ENCODE measurements at places on chromosomes 1 and 21.

DNA sequence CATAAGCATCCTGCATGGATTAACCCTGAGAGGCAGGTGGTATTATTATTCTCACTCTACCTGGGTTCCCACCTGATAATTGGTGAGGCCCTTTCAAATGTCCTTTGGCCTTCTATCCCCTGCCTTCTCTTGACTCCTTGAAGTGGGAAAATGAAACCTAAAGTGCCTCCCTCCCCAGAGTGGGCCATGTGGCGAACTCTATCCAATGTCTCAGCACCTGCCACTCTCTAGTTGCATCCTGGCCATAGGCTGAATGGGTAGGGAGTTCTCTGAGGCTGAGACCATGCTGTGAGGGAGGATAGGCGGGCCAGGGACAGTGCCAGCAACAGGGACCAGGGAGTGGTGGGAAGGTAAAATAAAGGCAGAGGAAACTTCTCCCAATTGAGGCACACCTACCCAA, 35.3 kb downstream of the ELF3 start:
- DNase-seq = no peak

DNA sequence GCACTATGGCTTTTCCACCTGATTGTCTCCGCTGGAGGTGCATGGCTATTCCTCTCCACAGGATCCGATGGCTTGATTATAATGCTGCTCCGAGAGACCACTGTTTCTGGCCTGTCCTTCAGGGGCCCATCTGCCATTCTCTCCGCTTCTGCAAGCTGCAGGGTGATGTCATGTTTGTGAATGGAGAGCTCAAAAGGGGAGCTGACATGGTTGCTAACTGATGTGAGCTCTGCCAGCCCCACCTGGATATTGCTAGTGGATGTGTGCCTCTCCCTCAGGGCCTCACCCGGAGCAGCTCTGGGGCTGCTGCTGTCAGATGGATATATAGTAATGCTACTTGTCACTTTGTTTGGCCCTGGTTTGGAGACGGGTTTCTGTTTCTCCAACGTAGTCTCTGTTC, 72.3 kb downstream of the KDM1A start:
- no peak for DNase-seq

GRCh38 chr1:220487297-220487820, 40.6 kb upstream of the MARK1 start:
- peak; percentile 52 for DNase-seq

GRCh38 chr1:28956038-28956464, 41.7 kb downstream of the EPB41 start:
- no peak for DNase-seq

GRCh38 chr1:158179301-158180041, 1.2 kb upstream of the CD1D start:
- no peak for DNase-seq

DNA sequence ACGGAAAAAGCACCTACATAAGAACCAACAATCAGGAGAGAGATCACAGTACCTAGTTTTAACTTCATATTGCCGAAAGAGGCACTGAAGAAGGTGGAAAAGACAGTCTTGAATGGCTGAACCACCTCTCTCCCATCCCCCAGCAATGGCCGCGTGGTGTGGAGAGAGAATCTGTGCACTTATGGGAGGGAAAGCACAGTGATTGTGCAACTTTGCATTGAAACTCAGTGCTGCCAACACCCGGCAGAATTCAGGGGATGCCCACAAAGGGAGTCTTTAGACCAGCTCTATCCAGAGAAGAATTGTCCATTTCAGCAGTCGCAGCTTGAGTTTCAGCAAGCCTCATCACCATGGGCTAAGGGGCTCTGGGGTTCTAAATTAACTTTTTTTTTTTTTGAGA, 186.3 kb upstream of the USP25 start:
- no peak for DNase-seq

GRCh38 chr1:183029591-183030000, 6.4 kb downstream of the LAMC1 start:
- no peak for DNase-seq

GRCh38 chr21:32140151-32140550, 138.7 kb downstream of the MIS18A start:
- DNase-seq = no peak

DNA sequence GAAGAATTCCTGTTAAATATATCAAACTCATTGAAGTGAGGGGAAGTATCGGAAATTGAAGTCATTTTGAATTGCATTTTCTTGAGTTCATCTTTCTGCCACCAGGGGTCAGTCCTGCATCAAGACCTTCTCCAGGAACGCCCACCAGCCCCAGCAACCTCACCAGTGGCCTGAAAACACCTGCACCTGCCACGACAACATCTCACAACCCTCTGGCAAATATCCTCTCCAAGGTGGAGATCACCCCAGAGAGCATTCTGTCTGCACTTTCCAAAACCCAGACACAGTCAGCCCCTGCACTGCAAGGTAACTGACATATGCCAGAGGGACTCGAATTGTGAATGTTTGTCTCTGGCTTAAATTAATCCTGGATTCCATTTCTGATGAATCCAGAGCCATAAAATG, 22.8 kb upstream of the TARS2 start:
- DNase-seq = no peak

- DNase-seq = no peak
These were observed at the start of gene FCRL2 for GRCh38 chr1:157776971-157777391. Gene FCRL2, minus strand, starts transcription at chr1:157777132. Its CDS starts 59 bp downstream, at chr1:157777073.

- no peak for DNase-seq
These were observed 109.9 kb upstream of the ADGRL2 start for GRCh38 chr1:81690676-81691453.

DNA sequence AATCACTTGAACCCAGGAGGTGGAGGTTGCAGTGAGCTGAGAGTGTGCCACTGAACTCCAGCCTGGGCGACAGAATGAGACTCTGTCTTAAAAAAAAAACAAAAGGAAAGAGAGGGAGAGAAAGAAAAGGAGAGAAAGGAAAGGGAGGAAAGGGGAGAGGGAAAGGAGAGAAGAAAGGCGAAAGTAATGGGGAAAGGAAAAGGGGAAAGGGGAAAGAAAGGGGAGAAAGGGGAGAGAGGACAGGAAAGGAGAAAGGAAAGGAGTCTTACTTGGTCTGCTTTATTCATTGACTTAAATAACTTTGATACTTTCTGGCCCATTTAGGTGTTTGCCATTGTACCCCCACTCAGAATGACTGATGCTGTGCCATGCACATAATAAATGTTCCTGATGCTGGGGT, 11.8 kb downstream of the NSUN4 start:
- DNase-seq = no peak

GRCh38 chr1:182476625-182477024, 26.7 kb downstream of the RGSL1 start:
- no peak for DNase-seq

DNA sequence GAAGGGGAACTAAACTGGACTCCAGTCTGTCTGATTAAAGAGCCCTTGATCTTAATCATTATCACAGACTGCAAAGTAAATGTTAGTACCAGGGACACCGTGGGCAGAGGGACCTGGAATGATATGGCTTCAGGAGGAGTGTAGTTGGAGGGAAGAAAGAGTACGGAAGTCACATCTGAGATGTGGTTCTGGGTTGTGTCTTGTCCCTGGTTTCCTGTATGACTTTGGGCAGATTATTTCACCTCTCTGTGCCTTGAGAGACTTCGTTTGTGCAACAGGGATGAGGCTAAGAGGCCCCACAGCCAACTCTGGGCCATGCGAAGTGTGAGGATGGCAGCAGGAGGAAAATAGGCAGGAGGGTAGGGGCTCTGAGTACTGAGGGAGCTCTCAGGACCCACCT, 76.1 kb upstream of the SLC2A1 start:
- no peak for DNase-seq

- no peak for DNase-seq
These were observed 26.3 kb upstream of the BCAR3 start for GRCh38 chr1:93707956-93708355.

- no peak for DNase-seq
These were observed 43.6 kb upstream of the TIAM1 start for GRCh38 chr21:31387560-31388186.

DNA sequence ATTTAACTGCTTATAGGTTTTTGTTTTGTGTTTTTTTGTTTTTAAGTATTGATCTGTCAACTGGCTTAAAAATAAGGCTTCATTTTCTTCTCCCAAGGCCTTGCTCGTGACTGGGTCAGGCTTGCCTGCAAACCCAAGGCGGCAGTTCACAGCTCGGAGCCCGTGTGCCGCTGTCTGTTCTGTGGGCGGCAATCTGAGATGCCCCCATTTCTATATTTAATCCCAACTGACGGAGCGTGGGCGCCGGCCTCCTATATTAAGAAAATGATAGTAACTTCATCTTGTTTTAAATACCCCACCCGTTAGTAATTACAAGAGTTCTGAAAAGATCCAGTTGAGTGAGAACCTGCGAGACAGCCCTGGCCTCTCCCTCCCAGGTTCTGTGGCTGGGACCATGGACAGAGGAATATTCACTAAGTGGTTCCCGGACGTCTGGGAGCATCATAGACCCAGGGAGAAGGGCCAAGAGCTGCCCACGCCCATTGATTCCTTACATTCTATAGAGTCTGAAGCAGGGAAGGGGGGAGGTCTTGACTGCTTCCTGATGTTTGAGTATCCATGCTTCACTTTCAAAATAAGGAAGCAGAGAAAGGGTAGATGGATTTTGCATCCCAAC, 42.6 kb upstream of the GPR153 start:
- no peak for DNase-seq

DNA sequence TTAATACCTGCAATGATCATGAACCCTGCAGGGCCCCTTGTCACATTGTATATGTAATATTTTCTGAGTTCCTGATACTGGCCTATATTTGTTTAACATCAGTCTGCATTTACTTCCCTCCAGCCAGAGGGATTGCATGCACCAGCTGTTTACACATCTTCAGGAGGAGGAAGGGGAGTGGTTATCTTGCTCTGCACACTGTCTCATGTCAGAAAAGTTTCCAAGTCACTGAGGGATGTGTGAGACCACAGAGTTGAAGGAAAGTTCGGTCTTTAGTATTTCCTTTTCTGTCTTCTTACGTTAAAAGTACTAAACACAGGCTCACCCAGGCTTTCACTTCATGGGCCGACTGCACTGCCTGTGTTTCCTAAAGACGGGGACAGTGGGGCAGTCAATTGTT, 574.1 kb downstream of the LMO4 start:
- DNase-seq = no peak

DNA sequence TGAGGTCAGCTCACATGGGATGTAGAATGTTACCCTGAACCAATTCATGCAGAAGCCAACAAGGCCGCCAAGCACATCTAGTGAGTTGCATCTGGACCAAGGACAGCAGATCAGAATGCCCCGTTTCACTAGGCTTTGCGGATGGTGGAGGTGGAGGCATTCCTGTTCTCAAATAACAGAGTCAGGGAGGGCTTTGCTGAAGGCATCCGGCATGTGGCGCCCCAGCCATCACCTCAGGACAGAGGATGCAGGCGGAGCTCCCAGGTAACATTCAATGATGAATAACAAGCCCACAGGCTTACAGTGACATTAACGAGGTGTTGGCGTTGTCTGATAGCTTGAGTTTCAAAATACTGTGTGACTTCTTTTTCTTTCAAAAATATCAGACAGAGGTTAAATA, 476.2 kb downstream of the CAMTA1 start:
- no peak for DNase-seq

DNA sequence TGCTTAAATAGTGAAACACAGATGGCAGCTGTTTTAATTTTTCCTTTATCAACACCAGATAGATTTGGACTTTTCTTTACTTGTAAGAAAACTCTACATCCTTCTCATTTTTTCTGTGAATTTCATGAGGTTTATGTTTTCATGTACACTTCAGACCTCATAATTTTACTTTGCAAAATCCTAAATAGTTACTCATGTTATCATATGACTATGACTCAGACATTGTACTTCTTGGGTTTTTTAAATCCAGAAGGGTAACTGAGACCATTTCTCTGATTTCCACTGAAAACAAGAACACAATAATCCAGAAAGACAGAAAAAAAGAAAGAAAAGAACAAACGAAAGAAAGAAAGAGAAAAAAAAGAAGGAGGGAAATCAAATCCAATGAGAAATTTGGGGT, 1021.6 kb downstream of the NCAM2 start:
- DNase-seq = no peak

- no peak for DNase-seq
These were observed 3.0 kb downstream of the RXFP4 start for GRCh38 chr1:155944444-155944799.

DNA sequence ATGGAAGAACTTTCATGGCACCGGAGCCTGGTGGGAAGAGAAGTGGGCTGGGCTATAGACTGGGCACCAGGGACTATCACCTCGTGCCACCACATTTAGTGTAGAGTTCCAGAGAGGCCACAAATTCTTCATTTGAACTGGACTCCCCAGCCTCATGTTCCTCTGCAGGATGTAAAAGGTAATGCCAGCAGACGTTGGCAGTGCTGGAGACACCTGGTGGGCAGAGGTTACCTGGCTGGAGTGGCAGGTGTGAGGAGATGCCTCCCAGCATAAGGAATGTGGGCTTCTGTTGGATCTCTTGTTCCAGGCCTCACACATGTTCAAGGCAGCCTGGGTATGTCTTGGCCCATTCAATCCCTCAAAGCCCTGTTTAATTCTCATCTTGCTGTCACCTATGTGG, 35.2 kb downstream of the TEX35 start:
- no peak for DNase-seq

DNA sequence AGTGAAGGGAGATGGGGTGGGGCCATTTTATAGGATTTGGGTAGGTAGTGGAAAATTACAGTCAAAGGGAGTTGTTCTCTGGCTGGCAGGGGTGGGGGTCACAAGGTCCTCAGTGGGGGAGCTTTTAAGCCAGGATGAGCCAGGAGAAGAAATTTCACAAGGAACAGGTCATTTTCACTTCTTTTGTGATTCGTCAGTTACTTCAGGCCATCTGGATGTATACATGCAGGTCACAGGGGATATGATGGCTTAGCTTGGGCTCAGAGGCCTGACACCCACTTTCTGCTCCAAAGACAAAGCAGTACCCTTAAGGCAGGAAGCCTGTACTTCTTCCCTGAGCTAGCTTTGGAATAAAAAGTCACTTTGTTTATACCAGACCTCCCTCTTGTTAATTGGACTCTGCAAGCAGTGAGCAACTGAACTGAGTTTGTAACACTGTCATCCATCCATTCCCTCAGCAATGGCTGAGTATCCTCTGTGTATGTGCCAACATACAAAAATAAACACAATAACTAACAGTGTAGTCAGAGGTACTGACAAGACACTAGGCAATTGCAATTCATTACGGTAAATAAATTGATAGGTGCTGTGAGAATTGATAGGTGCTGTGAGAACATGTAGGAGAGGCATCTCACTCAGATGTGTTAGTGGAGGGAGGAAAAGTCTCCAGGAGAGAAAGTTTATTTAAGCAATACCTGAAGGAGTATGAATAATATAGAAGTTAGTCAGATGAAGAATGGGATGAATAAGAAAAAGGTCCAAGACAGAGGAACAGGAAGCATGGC, 14.7 kb upstream of the RGS2 start:
- DNase-seq = no peak

DNA sequence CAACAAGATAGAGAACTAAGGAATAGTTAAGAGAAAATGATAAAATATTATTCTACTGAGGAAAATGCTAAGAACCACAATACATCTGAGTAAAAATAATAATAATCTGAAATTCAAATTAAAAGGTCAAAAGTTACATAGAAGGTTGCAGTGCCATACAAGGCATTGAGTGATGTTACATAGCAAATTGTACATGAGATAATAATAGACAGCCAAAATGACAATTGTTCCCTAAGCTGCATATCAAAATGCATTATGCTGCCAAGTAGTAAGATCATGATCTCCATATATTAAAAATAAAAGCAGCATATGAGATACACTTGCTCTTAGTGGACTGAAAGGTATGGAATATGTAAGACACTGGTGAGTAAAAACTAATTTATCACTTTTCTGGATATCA, 547.7 kb downstream of the KCNT2 start:
- no peak for DNase-seq
